ENCODE measurements at places on chromosomes 7 and 10.

GRCh38 chr7:93629291-93629801 is 54.8 kb upstream of the CALCR start:
- no peak for DNase-seq

GRCh38 chr10:110352930-110353243 is 48.2 kb upstream of the SMNDC1 start:
- no peak for DNase-seq

DNA sequence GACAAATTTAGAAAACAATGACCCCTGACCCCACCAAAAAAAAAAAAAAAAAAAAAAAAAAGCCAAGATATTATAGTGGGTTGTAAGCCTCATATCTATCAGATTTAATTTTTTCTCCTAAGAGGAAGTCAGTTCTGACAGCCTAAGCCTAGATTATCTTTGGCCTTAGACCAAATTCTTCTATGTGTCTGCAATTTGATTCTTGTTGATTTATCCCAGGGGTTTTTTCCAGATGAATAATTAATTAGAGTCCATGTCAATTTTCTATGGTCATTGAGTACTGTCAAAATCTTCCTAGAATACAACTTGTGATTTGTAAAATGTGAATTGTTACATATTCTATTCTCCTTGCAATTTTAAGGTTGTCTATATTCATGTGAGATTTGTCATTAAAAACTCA is 151.6 kb upstream of the CACNA2D1 start:
- DNase-seq: no peak

DNA sequence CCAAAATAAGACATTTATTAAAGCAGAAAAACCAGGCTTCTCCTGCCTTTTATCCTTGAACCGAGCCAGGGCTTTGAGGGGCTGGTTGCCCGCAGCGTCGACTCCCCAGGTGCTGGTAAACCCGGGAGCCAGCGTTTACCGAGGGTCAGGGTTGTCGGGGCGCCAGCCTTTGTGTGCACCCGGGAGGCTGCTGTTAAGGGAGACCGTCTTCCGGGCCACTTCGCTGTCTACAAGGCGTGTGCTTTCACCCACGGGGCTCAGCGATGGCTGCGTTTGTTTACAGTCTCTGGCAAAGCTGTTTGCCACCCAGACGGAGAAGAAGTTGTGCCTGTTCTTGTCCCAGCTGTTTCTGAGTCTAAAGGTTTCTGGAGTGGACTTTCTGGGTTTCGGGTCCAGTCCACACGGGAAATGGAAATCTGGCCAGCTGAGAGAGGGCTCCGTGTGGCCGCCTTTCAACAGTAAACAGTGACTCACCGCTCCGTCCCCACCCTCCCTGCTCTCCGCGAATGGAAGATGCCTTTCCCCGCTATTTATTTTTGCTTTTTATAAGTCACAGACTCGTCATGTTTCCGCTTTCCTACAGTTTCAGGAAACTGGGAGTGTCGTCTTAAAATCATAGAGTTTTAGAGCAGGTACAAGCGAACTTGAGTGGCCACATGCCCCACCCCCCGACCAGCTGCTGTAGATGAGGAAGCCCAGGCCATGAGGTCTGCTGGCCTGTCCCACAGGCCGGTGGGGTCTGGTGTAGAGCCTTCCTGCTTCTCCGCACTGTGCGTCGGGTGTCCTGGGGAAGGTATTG is 2.2 kb downstream of the MAFK start:
- DNase-seq: peak; percentile 42

DNA sequence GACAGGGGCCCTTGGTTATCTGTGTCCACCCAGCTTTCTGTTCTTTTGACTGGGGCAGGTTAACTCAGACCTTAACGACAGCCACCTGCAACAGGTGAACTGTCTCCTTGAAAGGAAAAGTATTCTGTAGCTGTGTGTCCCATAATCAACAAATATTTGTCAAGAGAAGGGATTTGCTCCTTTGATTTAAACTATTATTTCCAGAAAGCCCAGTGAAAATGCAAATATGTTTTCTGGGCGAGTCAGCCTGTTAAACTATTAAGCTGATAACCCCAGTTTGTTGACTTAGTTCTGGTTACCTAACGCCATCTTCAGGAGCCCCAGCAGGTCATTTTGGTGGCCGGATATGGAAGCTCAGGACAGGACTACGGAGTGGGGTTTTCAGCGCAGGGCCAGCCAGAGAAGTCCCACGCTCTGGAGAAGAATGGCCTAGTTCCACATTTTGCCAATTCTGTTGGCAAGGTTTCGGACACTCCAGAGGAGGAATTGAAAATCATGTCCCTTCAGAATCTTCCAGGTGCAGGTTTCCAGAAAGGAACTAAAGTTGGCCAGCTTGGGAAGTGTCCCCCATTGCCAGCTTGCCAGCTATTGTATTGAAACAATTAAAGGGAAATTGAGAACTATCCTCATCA is 54.5 kb downstream of the ADRA2A start:
- no peak for DNase-seq

DNA sequence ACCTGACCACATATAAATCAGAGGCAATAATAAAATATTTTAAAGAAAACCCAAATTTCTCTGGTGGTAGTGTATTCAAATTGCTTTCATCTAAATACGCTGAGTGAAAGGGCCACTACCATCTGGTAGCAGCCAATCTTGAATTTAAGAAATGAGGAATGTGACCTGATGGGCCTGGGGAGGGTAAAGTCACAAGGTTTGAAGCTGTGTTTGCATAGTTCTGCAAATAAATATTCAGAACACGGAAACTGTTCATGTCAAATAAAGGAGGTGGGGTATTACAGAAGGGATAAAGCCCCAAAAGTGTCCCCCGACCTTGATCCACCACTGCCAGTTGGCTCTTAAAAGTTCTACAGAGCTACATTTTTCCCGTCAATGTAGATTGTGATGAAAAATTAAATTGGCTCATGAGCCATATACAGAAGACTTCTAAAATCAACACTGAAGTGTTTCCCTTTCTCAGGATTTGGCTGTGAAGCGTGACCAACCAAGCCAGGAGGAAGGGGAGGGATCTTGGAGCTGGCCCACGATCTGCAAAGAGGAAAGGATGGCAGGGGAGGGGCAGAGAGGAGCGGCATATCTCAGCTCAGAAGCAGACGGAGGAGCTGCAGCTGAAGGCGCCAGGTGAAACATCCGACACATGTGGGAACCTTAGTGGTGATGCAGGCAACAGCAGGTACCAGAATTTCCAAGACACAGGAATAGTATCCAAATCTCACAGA is 39.6 kb downstream of the MPP7 start:
- no peak for DNase-seq

DNA sequence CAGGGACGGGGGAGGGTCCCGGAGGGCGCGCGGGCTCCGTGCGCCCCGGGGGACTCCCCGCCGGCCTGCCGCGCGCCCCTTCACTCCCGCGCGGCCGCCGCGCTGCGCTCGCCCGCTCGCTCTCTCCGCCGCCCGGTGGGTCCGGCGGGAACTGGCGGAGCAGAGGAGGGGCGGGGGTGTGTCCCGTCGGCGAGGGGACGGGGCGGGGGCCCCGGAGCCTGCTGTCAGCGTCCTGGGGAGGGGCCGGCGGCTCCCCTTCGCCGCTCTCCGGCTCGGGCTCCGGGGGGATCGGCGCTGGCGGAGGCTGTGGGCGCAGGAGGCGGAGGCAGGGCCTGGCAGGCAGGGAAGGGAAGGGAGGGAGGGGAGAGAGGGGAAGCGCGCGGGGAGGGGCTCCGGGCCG is at the start of gene SH3PXD2A:
TSS of gene SH3PXD2A (minus strand) at position 153 of the 400 bp plus-strand sequence. CDS start 310 bp downstream, outside the sequence.
- DNase-seq: peak; percentile 16

DNA sequence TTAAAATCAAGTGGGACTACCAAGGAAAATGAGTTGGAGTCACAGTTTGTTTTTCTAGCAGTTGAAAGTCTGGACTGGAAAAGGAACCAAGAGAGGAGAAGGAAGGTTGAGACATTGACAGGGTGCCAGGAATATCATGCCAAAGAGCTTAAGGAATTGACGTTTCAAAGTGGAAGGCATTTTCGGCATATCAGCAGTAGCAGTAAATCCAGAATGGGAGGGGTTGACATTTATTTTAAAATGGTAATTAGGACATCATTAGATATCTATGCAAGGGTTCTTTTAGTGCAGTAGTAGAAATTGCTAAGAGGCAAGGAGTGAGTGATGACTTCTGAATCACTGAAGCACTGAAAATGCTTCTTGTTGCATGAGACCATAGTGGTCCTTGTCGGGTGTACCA is 335.9 kb upstream of the PLXDC2 start:
- no peak for DNase-seq

- DNase-seq: no peak
These were observed 305.6 kb upstream of the ANKRD30A start for GRCh38 chr10:36819781-36820180.

DNA sequence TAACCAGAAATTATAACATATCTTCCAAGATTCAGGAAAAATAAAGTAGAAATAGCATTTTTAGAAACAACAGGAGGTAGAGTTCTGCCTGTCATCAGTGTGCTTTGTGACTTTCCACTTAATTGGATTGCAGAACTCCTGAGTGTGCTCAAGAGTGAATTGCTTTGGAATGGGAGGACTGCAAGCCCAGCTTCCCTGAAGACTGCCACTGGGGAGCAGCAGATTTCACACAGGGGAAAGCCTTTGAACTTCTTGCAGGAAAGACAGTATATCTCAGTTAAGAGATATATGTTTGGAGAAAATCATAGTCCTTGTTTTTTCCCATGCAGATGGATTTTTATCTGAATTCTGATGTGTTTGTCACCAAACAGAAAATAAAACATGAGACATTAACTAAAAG is 124.5 kb downstream of the TMEM168 start:
- no peak for DNase-seq

GRCh38 chr10:36457751-36458150 is 667.6 kb upstream of the ANKRD30A start:
- DNase-seq: no peak

GRCh38 chr7:157396316-157397035 is 59.7 kb downstream of the DNAJB6 start:
- no peak for DNase-seq

DNA sequence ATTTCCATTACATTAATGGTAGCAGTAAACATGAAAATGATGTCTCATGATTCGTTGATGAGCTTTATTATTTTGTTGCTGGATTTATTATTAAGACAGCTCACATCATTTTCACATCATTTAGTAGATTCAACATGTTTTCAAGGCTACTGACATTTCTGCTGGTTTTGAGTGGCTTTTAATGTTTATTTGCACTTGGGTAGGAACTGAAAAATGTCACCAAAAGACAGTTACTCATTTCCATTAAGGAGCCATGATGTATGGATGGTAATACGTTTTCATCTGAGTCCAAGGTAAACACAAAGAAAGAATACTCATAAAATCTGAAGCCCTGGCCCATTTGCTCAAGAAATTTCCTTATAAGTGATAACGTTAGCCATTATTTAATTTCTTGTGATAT is 14.8 kb downstream of the PDK4 start:
- no peak for DNase-seq

- no peak for DNase-seq
These were observed 13.1 kb downstream of the EPC1 start for GRCh38 chr10:32333849-32334248.

DNA sequence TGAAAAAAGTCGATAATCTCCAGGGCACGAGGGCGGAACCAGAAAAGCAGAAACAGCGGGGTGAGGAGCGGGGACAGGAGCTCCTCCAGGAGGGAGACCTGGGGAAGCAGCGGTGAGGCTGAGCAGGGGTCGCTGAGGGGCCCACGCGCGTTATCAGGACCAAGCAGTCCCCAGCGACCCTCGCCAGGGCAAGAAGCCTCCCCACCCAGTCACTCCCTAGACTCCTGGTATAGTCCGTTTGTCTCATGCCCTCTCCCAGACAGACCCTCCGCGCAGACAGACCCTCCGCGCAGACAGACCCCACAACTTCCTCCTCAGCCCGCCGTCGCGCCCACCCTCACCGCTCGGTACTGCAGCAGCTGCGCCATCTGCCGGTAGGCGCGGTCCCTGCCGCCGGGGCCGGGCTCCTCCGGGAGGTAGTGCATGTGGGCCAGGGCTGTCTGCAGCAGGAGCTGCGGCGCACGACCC is 6.3 kb downstream of the ATG9B start:
- DNase-seq: peak; percentile 55

- DNase-seq: no peak
These were observed 95.5 kb downstream of the OAT start for GRCh38 chr10:124323111-124323725.

DNA sequence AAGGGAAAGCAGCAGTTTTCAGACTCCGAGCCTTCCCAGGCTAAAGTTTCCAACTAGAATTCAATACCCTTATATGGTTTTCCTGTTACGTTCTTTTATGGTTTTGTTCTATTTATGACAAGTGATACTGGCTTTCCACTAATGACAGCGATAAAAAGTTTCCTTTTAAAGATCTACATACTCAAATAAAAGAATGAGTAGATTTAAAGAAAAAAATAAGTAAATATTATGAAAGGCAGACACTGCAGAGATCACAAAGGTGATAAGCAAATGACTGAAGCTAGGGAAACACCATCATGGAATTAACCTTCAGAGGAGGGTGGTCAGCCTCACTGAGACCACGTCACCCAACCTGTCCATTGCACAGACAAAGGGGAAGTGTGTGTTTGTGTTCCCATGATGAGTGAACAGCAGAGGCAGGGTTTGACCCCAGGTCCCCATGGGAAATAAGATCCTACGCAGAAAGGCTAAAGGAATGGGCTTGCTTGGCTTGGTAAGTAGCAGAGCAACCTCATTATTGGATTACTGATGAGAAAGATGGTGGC is 4.0 kb downstream of the VSIR start:
- DNase-seq: no peak

- DNase-seq: no peak
These were observed 63.7 kb upstream of the ARID5B start for GRCh38 chr10:61837755-61838171.

DNA sequence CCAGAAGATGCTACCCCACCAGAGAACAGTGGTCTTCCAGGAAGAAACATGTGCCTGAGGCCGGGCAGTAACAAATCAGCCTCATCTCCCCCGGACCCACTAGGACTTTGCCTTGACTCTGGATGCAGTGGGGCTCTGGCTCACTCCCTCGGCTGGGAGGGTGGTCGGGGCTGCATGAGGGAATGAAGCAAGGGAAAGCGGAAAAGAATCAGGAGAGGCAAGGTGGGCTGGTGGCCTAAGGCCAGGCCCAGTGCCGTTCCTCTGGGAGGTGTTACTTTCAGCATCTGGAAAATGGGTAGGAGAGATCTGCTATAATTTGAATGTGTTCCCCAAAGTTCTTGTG is 51.8 kb downstream of the CLEC2L start:
- no peak for DNase-seq

DNA sequence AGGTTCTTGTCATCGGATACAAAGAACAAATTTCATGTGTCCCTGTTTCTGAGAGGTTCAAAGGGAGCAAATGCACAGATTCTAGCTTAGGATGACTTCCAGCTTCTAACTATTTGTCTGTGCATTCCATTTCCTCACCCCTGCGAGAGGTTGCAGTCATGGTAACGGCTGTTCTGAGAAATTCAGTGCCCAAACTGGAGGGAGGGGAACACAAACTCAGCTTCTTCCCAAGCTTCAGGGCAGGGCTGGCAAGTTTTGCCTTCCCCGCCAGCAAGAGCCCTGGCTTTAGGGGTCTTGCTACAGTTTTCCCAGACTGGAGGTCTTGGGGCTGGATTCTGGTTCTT is 11.1 kb downstream of the FAS start:
- no peak for DNase-seq

GRCh38 chr7:18693406-18693805 is 197.9 kb downstream of the HDAC9 start:
- DNase-seq: no peak

GRCh38 chr10:69831231-69831855 is 29.6 kb downstream of the COL13A1 start:
- DNase-seq: no peak

GRCh38 chr7:30710669-30711068 is 28.4 kb upstream of the CRHR2 start:
- DNase-seq: no peak

Data from nucleus accumbens (tissue), 56 donors.